ENCODE measurements at places on chromosomes 1 and 21.

DNA sequence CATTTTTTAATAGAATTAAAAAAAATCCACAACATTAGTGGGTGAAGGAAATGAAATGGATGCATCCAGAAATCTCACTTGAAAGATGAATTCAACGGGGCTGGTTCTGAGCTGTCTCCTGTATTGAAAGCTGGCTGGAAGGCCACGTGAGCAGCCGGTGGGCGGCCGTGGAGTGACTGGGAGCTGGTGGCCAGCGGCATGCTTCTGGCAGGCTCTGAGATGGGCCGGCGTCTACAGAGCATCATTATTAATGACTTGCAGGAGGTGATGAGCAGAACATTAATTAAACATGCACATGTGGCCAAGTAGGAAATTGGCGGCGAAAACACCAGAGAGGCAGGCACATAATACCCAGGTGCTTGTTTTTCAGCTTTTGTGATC is 115.6 kb upstream of the LMO4 start:
- no peak for DNase-seq

- DNase-seq = no peak
Observed at GRCh38 chr1:75632350-75632949, 21.5 kb upstream of the SLC44A5 start.

DNA sequence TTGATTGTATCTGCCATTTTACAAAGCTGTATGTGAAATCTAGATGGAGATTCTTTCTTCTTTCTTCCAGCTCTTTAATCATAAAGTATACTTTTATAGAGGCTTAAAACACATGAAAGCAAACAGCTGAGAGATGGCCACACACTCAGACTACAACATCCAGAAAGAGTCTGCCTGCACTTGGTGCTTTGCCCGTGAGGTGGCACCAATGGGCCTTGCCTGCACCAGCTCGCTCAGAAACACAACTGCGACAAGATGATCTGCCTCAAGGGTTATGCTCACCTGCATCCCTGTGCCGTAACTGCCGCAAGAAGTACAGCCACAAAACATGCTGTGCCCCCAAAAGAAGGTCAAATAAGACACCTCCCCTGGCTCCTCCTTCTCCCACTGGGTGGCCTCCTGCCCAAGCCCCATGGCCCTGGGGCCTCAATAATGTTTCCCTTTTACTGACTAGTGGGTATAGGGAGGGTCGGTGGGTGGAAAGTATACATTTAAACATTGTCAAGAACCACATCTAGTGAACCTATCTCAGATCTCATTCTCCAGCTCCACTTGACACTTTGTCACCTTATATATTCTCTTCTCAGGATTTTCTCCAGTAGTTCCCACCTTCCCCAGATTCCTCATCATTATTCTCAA is 66.7 kb upstream of the ANGPTL3 start:
- DNase-seq = no peak

- peak; percentile 55 for DNase-seq
Observed at GRCh38 chr1:1426496-1427105, 5.5 kb upstream of the ANKRD65 start.

- DNase-seq = peak; percentile 93
Observed at GRCh38 chr1:114780344-114781226, at the start of gene SIKE1. TSS of gene SIKE1 (minus strand) at chr1:114780685. CDS start at chr1:114780607, 78 bp downstream.

All from activated CD8-positive, alpha-beta memory T cell treated with anti-CD3 and anti-CD28 coated beads, Interleukin-2, amount 50 U/mL, for 48 hours (primary cell).